ENCODE measurements at places on chromosomes 5 and 9.

GRCh38 chr9:133116346-133117231, 4.5 kb downstream of the RALGDS start:
- DNase-seq = no peak

GRCh38 chr5:38367410-38367809, 109.1 kb downstream of the EGFLAM start:
- DNase-seq = no peak

DNA sequence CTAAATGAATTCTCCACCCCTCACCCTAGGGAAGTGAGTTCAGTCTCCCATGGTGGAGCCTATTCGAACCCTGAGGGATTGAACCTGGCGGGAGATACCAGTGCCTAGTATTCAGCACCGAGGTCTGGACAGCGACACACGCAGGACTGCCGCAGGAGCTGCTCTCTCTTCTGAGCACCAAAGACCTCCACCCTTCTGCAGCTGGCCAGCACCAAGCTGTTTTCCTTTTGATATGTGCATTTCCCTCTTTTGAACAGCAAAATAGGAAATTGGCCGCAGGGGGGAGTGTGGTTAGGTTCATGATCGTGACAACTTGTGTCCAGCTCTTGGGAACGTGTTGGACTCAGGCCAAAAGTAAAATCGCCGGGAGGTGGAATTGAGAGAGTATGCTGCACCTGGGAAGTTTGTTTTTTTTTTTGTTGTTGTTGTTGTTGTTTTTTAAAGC, 1.2 kb upstream of the PCSK1 start:
- no peak for DNase-seq

- DNase-seq = no peak
These were observed 301.3 kb downstream of the CSNK1G3 start for GRCh38 chr5:123813264-123813663.

- no peak for DNase-seq
These were observed 40.3 kb upstream of the BARHL1 start for GRCh38 chr9:132541870-132542830.

GRCh38 chr5:174159327-174160114, 114.0 kb downstream of the NSG2 start:
- no peak for DNase-seq

Data from T-helper 1 cell (primary cell).